ENCODE measurements at places on chromosomes 11 and 22.

- no peak for DNase-seq
Observed at GRCh38 chr11:128785141-128785540, 82.0 kb downstream of the KCNJ1 start.

- no peak for DNase-seq
Observed at GRCh38 chr11:69173331-69173730, 17.6 kb downstream of the SMIM38 start.

- DNase-seq: no peak
Observed at GRCh38 chr11:113505046-113505445, 29.8 kb upstream of the DRD2 start.

DNA sequence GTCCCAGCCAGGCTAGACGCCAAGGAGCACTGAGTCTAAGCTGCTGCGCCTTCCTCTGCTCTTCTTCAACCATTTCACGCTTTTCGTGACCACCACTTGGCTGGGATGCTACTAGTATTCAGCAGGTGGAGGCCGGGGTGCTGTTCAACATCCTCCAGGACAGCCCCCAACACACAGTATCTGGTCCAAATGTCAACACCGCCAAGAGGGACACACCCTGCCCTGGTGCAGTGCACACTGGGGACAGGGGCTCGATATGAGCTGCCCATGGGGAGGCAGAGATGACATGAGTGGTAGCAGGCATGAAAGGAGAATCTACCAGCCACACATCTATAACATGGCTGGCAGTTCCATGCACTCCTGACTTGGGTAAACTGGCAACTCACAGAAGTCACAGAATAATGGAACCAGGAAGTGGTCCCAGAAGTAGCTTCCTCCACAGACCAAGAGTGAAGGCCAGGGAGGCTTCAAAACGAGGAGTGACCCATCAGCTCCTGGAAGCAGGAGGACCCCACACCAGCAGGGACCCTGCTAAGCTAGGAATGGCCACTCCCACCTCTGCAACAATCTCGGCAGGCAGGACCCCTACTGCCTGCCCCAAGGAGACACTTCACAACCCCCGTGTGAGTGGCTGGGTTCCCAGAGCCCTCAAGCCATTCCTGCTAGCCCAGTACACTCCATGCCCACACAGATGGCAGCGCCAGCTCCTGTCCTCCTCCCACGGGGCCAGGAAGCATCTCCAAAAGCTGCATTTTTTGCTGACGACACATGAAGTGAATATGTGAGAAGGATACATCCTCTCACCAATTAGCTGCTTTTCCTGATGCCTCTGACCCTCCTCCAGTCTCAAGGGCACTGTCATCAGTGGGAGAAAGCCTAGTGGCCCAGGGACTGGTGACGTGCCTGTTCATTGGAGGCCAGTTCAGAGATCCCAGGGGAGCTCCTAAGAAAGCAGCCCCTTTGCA, 78.8 kb downstream of the DGCR2 start:
- DNase-seq: no peak

GRCh38 chr11:44483919-44484610, 81.4 kb upstream of the CD82 start:
- no peak for DNase-seq

All from GM06990 (cell line).